ENCODE measurements at places on chromosomes 7 and 10.

- no peak for DNase-seq
Observed at GRCh38 chr10:73407495-73407894, 6.4 kb downstream of the ANXA7 start.

GRCh38 chr7:98211221-98211675 is at the start of gene BHLHA15:
TSS of gene BHLHA15 (plus strand) at chr7:98211439. CDS start at chr7:98212310, 871 bp downstream.
- DNase-seq: no peak

GRCh38 chr7:140478246-140479061 is 851 bp downstream of the MKRN1 start:
- peak; percentile 85 for DNase-seq

DNA sequence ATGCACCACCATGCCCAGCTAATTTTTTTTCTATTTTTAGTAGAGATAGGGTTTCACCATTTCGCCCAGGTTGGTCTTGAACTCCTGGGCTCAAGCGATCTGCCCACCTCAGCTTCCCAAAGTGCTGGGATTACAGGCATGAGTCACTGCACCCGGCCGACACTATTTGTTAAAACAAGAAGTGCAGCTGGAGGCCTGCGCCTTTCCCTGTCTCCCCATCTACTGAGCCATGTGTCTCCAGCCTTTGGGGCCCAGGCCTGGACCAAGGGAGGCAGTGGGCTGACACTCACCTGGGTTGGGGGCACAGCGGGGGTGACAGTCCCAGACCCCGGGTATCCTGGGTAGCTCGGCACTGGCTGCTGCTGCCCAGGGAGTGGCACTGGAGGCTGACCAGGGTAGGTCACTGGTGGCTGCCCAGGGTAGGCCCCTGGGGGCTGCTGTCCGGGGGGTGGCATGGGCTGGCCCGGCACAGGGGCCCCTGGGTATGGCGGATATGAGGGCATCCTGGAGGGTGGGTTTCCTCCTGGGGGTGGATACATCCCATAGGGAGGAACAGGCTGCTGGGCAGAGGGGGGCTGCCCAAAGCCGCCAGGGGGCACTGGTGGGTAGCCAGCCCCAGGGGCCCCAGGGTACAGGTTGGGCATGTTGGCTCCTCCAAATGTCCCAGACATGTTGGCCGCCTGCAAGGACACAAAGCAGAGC is 36.3 kb downstream of the PLAC9 start:
- no peak for DNase-seq

GRCh38 chr10:132876131-132876860 is 66.1 kb downstream of the CFAP46 start:
- DNase-seq: no peak

Measured in suppressor macrophage treated with lipopolysaccharide for 4 hours (primary cell).